Sigmoid colon (tissue), 7 donors: ENCODE measurements at places on chromosomes 2 and 18. TPM values are rescaled to one million over a fixed set of nuclear protein-coding genes. Genes with fewer than 3 reads are reported as not detected.
A peak's percentile ranks its signal among the peaks of the same experiment; 100 is the strongest.

- DNase-seq: no peak
These were observed 567.0 kb downstream of the RIT2 start for GRCh38 chr18:42548493-42548892.

- no peak for DNase-seq
These were observed 1201.8 kb upstream of the CDH2 start for GRCh38 chr18:29378651-29379136.

GRCh38 chr2:233565685-233566140 is 869 bp downstream of the USP40 start:
- no peak for DNase-seq

DNA sequence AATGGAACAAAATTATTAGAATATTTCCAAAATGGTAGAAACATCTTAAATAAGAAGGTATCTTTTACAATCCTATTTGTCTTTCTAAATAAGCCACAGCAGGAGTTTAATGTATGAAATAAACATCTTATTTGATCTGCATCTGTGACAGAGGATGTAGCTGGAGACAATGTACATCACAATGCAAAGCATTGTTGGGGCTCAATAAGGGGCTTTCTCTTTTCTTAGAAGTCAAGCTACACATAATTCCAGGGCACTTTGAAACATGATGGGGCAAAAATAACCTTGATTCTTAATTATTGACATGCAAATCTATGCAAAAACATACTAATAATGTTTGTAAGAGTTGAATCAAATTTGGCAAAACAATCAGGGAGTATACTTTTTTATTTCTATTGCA is 255.1 kb downstream of the DSC3 start:
- DNase-seq: no peak

GRCh38 chr2:218984239-218985020 is 554 bp downstream of the FEV start:
- peak; percentile 51 for DNase-seq

DNA sequence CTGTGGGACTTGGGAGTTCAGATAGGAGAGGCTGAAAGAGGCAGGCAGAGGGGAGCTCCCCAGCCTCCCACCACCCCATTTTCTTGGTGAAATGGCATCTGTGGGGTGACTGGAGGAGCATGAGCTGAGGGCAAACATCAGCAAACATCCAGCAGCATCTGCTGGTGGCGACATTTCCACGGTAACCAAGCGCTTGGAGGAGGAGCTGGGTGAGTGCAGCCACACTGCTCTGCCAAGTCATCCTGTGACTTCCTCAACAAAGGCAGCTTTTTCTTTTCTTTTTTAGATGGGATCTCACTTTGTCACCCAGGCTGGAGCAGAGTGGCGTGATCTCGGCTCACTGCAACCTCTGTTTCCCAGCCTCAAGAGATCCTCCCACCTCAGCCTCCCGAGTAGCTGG is 5.6 kb downstream of the TXNL4A start:
- no peak for DNase-seq

DNA sequence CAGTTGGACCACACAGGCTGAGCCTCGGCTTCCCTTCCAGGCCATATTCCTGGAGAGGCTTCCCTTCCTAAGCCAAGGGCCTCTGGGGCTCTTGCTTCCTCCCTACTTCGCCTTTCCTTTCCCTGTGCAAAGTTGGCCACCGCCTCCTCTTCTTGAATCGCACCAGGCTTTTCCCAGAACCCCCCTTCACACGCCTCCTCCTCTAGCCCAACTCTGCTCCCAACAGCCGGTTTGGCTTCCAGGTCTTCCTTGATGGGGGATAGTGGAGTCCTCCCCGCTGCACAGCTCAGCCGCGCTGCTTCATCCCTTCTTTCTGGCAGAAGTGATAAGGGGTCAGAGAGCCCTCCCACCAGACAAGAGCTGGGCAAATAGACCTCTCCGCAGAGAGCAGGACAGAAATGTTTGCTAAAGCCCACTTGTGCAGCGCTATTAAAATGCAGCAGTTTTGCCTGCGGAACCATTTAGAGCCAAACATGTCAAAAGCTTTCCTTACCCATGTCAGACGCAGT is 56.4 kb downstream of the SNORC start:
- no peak for DNase-seq

DNA sequence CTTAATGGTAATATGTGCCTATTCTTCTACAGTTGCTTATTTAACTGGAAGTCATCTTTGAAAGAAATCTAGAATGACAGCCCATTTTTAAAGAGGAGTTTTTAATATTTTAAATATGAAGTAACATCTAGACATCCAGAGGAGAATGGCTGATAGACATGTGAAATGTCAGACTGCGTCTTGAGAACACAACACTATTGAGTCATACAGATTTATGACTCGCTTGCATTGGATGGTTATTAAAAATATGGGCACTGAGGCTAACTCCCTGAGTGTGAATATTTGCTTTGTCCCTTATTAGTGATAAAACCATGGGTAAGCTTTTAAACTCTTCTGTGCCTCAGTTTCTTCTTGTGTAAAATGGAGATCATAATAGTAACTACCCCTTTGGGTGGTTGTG is 22.9 kb downstream of the TDRD15 start:
- DNase-seq: no peak

DNA sequence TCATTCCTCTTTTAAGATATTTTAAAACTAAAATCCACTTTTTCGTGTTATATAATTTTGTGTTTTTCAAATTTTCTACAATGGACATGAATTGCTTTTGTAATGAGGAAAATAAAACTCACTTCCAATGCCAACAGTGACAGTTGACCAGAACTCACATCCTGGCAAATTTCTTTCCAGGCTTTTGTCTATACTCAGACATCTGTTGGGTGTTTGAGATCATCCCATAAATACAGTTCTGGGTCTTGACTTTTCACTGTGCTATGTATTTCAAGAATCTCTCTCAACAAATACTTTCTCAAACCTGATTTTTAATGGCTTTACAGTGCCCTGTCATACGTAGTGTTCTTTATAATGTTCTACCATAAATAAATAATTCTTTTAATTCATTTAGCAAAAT is 57.6 kb downstream of the RPL37A start:
- DNase-seq: no peak

GRCh38 chr2:148876595-148877402 is 1.8 kb downstream of the KIF5C start:
- DNase-seq: no peak

GRCh38 chr2:104734937-104735586 is 118.9 kb upstream of the POU3F3 start:
- DNase-seq: no peak

DNA sequence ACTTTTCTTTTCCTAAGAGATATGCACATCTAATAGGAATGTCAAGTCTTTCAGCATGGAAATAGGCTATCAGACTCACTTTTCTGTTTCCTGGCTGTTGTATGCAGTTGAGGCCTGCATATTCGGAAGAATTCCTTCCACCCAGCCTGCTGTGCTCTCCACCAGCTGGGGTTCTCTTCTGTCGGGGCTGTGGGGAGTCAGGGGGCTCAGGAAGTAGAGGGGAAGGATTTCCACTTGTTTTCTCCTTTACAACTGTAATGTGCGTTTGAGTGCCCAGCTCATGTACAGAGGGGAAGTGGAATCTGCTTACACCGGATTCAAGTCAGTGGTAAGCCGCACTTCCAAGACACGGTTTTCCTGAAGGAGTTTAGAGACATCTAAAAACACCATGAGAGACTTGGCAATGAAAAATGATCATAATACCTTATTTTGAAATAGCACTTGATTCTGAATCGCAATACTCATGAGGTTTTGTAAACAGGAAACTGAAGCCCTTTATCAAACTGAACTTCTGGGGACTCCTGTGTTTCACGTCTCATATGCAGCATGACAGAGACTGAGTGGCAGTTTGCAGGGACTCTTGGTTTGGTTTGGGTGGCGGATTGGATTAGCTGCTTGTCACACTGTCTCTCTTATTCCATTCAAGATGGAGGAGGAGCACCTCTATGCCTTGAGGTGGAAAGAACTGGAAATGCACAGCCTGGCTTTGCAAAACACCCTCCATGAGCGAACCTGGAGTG is 90.4 kb downstream of the MTCL1 start:
- no peak for DNase-seq

GRCh38 chr2:3627500-3628100 is 30.4 kb upstream of the ALLC start:
- DNase-seq: peak; percentile 45

DNA sequence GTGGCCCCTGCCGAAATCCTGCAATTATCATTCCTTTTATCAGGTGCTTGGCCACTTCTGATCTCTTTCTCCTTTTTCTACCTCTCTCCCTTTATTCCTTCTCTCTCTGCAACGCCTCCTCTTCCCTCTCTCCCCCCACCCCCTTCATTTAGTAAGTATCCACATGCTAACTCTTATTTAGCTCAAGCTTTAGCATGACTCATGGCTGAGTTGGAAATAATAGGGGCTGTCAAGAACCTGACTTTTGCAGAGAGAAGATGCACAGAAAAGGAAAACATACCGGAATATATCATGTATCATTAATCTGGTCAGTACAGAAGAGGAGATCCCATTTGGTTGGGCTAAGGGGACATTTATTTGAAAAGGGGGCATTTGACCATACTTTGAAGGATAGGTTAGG is 33.1 kb downstream of the FAM171B start:
- no peak for DNase-seq

DNA sequence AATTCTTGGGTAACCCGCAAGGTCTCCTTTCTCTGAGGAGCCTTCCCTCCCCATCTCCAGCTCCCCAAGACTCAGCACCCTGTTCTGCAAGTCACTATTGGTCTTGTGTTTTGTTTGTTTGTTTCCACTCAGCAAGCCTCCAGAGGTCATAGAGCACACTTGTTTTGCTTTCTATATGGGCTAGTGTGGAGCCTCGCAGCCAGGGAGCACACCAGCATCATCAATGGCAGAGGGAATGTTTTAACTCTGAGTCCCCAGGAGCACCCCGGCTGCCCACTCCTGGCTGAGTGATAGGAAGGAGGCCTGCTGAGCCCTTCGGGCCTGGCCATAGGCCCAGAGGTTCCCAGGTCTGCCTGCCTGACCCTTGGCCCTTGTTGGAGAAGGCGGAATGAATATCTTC is 36.6 kb downstream of the GLI2 start:
- peak; percentile 47 for DNase-seq

GRCh38 chr2:12910431-12910830 is 193.7 kb downstream of the TRIB2 start:
- no peak for DNase-seq

DNA sequence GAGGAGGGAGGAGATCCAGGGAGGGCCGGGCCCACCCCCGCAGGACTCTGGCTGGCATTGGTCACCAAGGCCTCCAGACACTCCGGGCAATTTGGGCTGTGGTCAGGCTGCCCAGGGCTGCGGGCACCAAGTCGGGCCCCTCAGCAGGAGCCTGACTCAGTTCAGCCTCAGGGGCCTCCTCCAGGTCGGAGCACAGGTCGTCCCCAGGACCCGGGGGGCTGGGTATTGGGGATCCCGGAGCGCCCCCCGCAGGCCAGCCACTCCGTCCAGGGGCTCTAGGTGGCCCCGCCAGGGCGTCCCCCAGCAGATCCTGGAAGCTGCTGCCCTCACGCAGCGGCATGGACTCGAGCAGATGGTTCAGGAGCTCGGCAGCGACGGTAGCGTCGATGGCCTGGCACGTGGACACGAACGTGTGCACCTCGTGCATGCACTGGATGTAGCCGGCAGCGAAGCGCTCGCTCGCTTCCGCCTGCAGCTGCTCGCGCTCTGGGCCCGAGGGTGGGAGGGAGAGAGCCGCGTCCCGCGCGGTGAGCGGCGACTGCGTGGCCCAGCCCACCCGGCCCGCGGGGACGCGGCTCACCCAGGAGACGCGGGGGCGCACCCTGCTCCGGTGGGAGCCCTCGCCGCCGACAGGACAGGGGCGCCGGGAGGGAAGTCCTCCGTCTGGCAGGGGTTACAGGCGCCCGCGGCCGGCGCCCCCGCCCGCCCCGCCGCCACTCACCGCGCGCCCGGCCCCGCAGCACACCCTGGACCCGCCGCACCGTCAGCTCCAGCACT is 884 bp downstream of the HES6 start:
- peak; percentile 72 for DNase-seq

- DNase-seq: no peak
These were observed 908 bp downstream of the STAT1 start for GRCh38 chr2:191012845-191013681.

Gene HOXD13
- total RNA-seq: 33.5 TPM

Gene ELOA2
- not detected for total RNA-seq

Gene WNT10A
- total RNA-seq: not detected

Gene SIX3
- total RNA-seq: not detected

Gene ACKR3
- 25.7 TPM for total RNA-seq

Gene MALL
- total RNA-seq: 14.1 TPM

Gene CYP27A1
- total RNA-seq: 27.2 TPM

Gene INO80D
- total RNA-seq: 13.0 TPM

Gene ASXL3
- 5.7 TPM for total RNA-seq

Gene RBFA
- total RNA-seq: 20.2 TPM

Gene NGEF
- total RNA-seq: 0.28 TPM
